ENCODE measurements at places on chromosomes 1 and 21.

DNA sequence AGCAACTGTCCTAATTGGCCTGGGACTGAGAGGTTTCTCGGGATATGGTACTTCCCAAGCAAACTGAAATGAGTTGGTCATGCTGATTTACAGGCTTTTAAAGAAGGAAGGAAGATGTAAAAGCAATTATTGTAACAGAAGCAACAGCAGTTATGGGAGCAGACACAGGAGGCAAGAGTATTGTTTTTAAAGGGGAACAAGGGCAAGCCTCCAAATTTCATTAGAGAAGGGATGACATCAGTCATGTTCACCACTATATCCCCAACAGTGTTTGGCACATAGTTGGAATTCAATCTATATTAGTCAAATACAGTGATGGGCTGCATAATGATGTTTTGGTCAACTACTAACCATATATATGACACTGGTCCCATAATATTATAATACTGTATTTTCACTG is 46.0 kb upstream of the JUN start:
- DNase-seq: no peak

DNA sequence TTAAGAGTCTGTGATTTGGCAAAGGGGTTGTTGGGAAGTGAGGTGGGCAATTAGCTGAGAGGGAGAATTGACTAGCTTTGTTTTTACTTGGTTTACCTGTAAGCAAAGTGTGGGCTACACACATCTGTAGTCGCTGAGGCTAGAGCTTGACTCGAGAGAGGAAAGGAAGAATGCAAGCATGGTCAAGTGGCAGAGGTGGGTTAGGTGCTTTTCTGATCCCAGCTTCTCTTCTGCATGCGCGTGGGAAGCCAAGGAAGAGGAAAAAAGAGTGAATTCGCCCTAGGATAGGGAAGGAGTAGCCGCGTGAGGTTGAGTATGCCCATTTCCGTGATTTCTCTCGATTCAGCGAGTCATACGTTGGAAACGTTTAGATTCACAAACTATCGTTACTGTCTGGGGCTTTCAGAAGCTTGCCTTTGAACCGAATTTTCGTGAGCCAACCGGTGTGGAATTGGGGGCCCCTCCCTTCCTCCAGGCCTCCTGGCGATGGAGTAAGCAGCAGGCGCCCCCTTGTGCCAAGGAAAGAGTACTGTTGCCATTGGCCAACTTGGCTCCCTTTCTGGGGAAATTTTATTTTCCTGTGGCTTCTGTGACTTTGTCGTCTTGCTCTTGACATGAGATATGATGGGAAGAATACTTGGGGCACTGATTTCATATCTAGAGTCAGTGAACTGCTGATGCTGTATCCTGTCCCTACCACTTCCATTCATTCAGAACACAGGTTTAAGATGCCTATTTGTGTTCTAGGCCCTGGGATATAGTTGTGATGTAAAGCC is 1.3 kb downstream of the PIGV start:
- DNase-seq: peak; percentile 89

- no peak for DNase-seq
Measured at GRCh38 chr1:245207056-245207638, 52.4 kb downstream of the KIF26B start.

DNA sequence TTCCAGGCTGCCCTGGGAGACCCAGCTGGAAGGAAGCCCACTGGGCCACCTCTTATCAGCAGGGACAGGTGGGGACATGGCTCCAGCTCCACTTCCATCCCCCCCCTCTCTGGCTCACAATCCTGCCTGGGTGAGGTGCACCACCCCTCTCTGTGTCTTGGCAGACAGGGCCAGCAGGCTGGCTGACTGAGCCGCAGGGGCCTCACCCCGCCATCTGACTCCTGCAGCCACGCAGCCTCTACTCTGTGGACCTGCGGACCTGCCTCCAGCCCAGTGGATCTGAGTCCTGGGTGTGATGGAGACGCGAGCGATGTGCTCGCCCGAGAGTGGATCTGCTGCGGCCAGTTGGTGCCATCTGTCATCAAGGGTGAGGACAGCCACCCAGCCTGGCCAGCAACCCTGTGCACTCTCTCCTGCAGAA is 30.1 kb downstream of the RCC2 start:
- no peak for DNase-seq

GRCh38 chr21:32412162-32413014 is at the start of gene EVA1C:
TSS of gene EVA1C (plus strand) at chr21:32412706. CDS start at chr21:32412854, 148 bp downstream.
- peak; percentile 57 for DNase-seq

GRCh38 chr21:36003776-36004175 is 56.5 kb downstream of the SETD4 start:
- DNase-seq: no peak

DNA sequence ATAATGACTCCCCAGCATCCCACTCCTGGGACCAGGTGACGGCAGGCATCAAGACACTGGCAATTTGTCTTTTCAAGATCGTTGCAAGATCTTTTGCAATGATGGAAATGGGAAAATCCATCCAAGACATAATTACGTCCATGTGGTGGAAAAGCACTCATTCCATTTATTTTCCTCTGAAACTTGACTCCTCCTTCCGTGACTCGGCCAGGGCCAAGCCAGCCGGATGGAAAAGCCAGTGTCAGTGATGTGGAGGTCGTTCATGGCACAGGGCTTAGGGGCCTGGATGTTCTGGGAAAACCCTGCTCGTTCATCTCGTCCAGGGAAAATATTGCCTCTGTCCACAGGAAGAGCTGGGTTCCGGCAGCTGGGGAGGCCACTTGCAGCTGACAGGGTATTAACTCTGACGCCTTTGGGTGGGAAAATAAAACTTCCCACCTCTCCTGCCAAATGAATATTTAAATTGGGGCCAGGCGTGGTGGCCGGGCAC is 46.2 kb downstream of the C1orf198 start:
- no peak for DNase-seq

- DNase-seq: no peak
Measured at GRCh38 chr1:159911326-159912070, 11.5 kb upstream of the CFAP45 start.

- DNase-seq: peak; percentile 38
Measured at GRCh38 chr1:235416662-235417049, 49.4 kb downstream of the TBCE start.

GRCh38 chr1:144101397-144102045 is 129.7 kb upstream of the FAM72C start:
- peak; percentile 8 for DNase-seq

DNA sequence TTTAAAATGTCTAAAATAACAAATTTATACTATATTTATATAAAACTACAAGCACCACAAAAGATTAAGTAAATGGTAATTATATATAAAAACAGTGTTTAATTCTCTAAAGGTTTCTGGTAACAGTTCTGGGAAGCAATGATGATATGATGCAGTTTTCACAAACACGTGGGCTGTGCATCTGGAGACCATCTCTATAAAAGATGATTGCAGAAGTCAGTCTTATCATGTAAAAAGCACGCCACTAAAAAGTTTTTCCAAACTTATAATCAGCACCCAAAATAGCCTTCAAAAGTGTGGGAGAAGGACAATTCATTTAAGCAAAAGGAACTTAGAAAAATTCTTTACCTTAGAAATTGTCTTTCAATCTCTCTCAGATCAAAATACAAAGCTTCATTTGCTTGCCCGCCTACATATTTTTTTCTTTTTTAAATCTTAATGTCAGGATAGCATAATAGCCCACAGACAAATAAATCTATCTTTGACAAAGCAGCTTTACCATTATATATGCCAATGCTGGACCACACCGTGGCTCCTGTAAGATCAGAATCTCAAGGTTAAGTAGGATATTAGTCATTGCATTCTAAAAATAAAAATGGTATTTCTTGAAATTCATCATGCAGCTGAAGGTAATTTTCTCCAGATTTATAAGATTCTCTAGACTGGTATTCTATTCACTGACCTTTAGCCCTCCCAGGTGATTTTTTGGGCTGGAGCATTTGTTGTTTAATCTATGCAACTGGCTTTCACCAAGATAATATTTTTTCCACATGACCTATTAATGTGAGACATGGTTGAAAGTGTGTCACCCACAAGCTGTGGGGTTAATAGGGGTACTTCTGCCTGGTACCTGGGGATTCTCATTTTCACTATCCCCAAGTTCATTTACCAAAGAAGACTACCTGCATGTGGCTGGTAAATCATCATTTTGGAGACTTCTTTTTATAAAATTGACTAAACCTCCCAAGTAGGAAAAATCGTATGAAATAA is 189.6 kb upstream of the ST6GALNAC5 start:
- no peak for DNase-seq

- no peak for DNase-seq
Measured at GRCh38 chr1:67441739-67442281, 11.6 kb upstream of the SERBP1 start.

DNA sequence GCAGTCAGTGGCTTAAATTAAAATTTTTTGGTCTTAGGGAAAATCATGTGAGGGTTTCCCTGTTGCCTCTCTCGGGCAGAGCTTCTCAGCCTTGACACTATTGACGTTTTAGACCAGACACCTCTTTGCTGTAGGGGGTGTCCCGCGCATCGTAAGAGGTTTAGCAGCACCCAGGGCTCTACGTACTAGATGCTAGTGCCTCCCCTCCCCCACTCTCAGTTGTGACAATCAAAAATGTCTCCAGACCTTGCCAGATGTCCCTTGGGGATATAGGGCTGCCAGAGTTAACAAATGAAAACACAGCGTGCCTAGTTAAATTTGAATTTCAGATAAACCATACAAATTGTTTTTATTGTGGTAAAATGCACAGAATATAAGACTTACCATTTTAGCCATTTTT is 293.3 kb downstream of the DISC1 start:
- no peak for DNase-seq
